ENCODE measurements at places on chromosomes 3 and 15. TPM values are rescaled to one million over a fixed set of nuclear protein-coding genes. Genes with fewer than 3 reads are reported as not detected.

The CLDN16 gene
- 73.5 TPM for total RNA-seq

The EPHB3 gene
- 45.3 TPM for total RNA-seq

The GPR15 gene
- not detected for total RNA-seq

The AP3B2 gene
- 2.1 TPM for total RNA-seq

The CORO2B gene
- 7.2 TPM for total RNA-seq

The HDGFL3 gene
- total RNA-seq, result 21.4 TPM

The LRRIQ4 gene
- 0.35 TPM for total RNA-seq

The GOLGA8T gene
- 1.8 TPM for total RNA-seq

The MGLL gene
- total RNA-seq, result 34.1 TPM

The MRAS gene
- total RNA-seq, result 31.3 TPM

The NEK10 gene
- 11.1 TPM for total RNA-seq
